ENCODE measurements at places on chromosomes 12 and 14.

DNA sequence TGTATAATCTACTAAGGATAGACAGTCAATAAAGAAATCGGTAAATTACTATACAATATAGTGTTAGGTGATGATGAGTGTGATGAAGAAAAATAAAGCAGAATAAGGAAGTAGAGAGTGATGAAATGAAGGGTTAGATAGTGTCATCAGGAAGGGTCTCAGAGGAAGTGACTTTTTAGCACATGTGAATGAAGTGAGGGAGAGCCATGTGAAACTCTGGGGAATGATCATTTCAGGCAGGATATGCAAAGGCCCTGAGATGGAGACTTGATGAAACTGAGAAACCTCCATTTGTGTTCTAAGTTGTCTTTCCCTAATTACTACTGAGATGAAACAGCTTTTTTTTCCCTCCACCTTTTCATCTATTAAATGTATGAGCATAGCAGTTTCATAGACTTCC is 19.4 kb upstream of the GNPTAB start:
- DNase-seq: no peak

DNA sequence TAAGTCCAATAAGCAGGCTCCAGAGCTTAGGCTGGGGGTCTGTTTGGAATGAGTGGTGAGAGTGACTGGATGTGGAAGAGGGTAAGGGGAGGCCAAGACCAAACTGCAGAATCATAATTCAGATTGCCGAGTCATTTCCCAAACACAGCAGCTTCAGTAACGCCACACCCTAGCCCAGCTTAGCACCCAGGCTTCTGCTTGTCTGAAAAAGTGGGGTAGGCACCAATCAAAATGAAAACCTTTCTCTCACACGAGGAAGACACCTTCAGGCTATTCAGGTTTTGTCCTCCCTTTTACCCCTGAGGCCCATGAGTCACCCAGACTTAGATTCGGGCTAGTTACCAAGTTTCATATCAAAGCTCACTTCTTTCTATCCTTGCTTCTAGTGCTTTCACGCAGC is 306.1 kb downstream of the DAD1 start:
- DNase-seq: no peak

GRCh38 chr12:108360057-108360456 is 20.9 kb upstream of the CMKLR1 start:
- DNase-seq: no peak

DNA sequence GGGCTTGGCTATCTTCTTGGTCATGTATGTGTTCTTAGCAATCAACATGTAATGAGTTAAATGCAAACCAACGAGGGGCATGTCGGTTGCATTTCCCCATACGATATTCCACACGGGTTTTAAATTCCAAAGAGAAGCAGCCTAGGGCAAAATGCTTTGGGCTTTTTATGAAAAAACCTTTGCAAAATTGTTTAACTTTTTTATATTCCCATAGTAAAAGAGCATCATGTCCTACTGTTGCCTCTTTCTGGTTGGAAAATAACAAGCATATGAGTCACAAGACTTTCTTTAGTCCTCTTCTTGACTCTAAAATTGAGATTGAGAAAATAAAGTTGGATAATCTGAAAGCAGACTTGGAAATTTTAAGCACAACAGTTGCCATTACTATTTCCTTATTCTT is 3.8 kb upstream of the DIO2 start:
- no peak for DNase-seq

DNA sequence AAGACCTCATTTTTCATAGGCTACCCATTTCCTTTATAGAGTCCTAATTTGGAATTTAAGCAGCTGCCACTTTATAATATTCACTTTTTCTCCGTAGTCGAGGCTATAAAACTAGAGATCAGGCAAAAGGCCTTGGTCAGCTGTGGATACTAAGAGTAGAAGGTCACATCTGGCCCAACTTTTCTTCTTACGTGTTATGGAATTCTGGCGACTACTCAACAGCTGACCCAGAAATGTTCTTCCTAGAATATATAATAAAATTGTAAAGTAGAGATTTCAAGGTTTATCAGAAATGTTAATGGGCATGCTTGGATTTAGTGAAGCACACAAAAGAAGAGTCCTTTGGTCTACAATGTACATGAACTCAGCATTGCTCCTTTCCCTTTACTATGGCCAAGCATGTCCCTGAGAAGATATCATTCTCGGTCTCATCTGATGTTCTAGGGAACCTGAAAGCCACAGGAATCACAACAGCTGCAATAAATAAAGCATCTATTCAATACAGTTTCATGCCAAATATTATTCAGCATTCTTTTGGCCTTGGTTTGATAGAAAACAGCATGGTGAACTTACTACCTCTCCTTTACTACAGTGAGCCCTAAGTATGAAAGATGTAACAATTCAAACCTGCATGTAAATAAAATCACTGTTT is 261.4 kb upstream of the NPAS3 start:
- peak; percentile 29 for DNase-seq

GRCh38 chr14:93742761-93743160 is 45.5 kb downstream of the PRIMA1 start:
- DNase-seq: no peak

All from fibroblast of villous mesenchyme (primary cell).